ENCODE measurements at places on chromosomes 1 and 21.

GRCh38 chr1:116139592-116140134 is 28.5 kb downstream of the MAB21L3 start:
- DNase-seq, result no peak

DNA sequence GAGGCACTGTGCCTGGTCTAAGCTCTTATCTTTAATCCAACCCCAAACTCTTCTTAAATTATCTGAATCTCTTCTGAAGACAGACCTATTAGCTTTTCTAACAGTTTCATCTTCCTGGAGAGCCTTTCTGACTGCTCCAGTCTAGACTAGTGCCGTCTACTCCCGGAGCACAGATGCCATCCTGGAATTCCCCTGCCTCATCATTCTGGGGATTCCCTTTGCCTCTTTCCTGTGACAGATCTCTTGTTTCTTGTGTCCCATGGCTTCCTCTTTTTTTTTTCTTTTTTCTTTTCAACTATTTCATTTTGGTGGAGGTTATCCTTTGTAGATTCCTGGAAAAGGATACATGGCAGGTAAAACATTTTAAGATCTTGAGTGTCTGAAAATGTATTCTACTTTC is 11.7 kb downstream of the SEMA4A start:
- no peak for DNase-seq

- DNase-seq, result no peak
These were observed 47.3 kb upstream of the SSX2IP start for GRCh38 chr1:84737590-84737989.

DNA sequence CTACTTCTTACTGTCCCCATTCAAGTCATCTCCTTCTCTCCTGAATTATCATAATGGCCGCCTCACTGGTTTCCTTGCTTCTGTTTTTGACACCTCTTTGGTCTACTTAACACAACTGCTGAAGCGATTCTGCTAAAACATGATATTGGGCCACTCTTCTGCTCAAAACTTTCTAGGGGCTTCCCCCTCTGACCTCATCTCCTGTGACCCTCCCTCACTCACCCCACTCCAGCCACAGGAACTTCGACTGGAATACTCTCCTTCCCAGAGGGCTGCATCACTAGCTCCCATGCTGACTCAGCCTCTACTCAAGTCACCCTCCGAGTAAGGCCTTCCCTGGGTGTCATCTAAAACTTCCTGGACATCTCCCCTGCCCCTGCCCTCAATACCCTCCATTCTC is 35.7 kb downstream of the NRIP1 start:
- no peak for DNase-seq

GRCh38 chr21:25790122-25790877 is 55.5 kb downstream of the GABPA start:
- no peak for DNase-seq

GRCh38 chr1:241551759-241552638 is 19.8 kb downstream of the KMO start:
- no peak for DNase-seq

- DNase-seq, result no peak
These were observed 233.3 kb upstream of the COA6 start for GRCh38 chr1:234139966-234140365.

- DNase-seq, result no peak
These were observed 14.9 kb downstream of the PTCH2 start for GRCh38 chr1:44828003-44828651.

- DNase-seq, result no peak
These were observed 87.2 kb downstream of the MRPL37 start for GRCh38 chr1:54287176-54287650.

DNA sequence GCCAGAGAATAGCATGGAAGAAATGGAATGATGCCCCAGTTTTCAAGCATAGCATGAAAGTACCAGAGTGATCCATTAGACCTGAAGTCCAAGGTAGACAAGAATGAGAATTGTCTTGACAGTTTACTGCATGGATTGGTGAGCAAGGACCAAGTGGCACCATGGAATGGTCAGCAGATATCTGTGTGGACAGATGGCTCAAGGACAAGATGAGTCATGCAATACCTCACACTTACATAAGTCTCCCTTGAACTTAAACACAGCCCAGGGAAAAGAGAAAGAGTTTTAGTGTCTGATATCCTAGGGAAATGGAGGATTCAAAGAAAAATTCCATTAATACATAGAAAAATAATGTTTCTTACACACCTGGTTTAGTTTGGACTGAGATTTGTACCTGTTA is 195.2 kb downstream of the MRPL39 start:
- DNase-seq, result no peak

- DNase-seq, result no peak
These were observed 771.5 kb upstream of the ADGRL2 start for GRCh38 chr1:81029266-81029665.

GRCh38 chr1:6866825-6867224 is 81.6 kb downstream of the CAMTA1 start:
- no peak for DNase-seq

DNA sequence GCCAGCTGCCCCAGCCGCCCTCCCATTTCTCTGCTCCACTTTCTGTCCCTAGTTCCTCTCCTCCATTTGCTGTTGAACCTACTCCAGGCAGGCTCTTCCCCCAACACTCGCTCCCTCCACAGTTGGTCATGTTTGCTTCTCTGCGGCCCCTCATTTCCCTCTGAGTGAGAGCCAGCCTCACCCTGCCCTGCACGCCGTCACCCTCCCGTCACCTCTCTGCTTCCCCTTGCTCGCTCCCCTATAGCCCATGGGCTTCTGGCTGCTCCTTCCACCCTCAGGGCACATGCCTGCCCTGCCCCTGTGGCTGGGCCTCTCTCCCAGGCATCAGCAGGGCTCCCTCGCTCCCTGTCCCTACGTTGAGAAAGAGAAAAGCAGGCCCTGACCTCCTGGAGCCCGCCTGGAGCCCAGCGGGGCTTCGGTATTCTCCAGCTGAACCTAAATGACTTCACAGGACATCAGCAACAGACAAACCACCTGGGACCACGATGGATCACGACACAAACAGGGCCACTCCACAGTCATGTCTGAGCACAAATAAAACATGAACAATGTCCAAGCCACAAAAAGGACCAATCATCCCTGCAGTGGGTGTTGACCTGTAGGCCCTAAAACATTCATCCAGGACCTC is 13.3 kb upstream of the THEMIS2 start:
- no peak for DNase-seq

GRCh38 chr1:152919071-152919470 is 10.7 kb downstream of the IVL start:
- DNase-seq, result no peak

- DNase-seq, result no peak
These were observed 5.5 kb downstream of the RIPK4 start for GRCh38 chr21:41761211-41761933.

- no peak for DNase-seq
These were observed 598.4 kb downstream of the RWDD3 start for GRCh38 chr1:95832370-95832769.

DNA sequence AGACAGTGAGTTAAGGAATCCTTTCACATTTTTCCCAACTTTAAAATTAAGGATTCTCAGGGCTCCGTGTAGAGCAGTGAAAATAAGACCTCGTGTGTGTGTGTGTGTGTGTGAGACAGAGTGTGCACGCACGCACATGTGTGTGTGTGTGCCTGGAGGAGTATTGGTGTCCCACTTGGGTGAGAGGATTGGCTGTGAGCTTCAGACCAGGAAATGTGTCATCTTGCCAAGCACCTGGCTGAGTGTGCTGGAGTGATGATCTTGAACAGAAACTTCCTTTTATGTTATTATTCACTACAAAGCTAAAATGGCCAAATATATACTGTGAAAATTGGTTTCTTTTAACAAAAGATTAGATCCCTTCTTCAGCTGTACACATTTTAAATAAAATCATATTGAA is 35.2 kb upstream of the NTPCR start:
- no peak for DNase-seq

DNA sequence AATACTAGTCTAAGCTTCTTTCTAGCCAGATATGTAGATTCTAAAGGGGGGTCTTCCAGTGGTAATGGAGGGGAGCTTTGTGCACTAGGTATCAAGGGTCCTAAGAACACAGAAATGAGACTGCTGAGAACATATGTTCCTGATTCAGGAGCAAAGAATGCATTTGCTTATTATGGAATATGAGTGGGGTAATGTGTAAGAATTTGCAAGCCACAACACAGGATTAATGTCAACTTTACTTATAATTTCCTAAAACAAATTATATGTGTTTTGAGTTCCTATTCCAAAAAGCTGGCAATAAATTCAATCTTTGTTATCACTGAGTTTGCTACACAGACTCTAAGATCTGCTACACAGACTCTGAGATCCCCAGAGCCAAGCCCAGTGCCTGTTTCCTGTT is 357.0 kb upstream of the PTBP2 start:
- peak; percentile 21 for DNase-seq

DNA sequence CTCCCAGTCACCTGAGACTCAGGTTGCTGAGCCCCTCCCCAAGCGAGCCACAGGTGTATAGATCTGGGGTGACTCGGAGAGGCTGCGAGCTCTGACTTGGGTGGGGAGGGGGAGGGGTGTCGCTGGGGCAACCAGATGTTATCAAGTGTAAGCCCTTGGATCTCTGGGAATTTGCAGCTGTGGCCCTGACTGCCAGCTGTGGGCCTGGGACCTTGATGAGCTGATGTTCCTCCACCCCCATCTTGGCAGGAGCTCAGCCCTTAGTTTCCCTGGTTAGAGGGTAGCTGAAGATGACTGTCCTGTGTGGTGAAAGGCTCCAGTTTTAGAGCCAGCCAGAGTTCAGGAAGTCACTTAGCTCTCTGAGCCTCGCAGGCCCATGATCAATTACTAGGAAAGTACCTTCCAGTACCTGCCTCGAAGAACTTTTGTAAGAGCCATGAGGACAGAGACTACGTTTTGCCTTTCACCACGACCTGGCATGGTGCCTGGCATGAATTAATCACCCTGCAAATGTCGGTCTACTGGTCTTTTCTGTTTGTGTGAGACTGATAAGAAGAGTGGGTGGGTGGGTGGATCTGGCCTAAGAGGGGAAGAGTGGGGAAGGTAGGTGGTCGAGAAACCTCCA is 55.8 kb downstream of the YARS1 start:
- no peak for DNase-seq

DNA sequence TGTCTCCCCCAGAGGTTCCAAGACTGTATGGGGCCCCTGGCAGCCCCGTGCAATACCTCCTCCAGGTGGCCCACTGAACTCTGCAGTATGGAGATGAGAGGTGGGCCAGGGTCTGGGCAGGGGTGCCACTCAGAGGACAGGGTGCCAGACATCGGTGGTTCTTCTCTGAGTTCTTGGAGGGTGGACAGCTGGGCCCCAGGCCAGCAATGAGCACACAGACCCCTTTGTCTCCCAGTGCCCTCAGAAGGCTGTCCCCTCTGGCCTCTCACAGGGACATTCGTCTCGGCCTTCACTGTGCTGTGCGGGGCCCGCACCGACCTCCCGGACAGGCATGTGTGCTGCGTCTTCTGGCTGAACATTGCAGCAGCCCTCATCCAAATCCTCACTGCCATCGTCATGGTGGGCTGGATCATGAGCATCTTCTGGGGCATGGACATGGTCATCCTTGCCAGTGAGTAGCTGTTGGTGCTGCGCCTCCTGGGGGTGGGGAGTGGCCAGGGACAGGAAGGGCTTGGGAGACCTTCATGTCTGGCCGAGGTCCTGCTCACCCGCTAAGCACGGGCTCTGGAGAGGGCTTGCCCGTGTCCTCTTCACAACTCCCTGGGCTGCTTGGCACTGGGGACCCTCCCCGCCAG is 48.1 kb downstream of the STUM start:
- DNase-seq, result no peak

DNA sequence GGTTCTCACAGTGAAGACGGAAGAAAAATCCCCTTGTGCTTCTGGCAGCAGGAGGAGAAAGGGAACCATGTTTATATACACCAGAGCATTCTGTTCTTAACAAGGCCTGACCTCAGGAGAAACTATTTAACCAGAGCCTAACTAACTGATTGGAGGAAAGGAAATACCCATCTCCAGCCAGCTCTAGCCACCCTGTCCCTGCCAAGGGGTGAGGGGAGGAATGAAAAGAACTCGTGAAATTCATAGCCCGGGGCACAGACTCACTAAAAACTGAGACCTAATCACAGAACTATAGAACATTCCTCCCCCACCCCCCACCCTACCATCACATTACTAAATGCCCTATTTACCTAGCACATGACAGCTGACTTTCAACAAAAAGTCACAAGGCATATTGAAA is 65.0 kb downstream of the KCNH1 start:
- no peak for DNase-seq

DNA sequence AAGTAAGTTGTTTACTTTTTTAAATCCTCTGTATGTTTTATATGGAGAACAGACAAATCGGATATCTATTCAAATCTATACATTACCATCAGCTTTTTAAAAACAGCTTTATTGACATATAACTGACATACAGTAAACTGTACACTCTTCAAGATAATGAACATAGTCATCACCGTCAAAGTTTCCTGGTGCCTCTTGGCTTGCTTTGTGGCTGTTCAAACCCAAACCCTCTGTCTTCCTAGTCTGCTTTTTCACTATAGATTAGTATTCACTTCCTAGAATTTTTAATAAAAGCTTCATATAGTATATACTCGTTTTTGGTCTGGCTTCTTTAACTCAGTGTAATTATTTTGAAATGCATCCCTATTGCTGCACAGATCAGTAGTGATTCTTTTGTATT is 56.4 kb upstream of the TPTE start:
- no peak for DNase-seq

GRCh38 chr1:226990133-226990716 is 50.1 kb downstream of the COQ8A start:
- no peak for DNase-seq

- no peak for DNase-seq
These were observed 21.5 kb upstream of the SMYD2 start for GRCh38 chr1:214259353-214259977.

DNA sequence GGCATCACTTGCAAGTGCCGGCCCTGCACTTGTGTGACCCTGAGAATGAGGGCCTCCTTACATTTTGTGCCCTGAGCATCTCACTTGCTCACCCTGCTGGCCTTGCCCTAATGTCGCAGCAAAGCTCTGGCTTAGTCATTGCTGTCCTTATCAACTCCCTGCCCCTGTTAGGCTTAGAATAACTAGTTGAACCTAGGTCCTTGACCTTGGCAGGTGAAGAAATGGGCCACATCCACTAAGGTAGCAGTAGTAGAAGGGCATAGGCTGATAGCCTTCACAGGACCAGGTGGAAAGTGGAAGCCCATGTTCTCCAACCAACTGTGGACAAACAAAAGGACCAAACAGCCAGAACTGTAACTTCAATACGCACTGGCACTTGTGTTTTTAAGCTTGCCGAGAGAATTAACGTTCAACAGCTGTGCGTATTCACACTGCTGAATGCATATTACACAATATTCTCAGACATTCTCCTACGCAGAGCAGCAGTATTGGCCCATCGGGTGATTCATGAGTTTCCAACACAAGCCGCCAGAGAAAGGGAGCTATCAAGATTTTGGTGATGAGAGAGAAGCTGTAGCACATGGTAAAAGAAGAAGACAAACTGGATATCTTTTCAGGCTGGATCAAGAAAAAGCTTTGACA is 27.7 kb upstream of the PTGFRN start:
- peak; percentile 72 for DNase-seq
